ENCODE measurements at places on chromosomes 5 and 9. TPM values are rescaled to one million over a fixed set of nuclear protein-coding genes. Genes with fewer than 3 reads are reported as not detected.
A peak's percentile ranks its signal among the peaks of the same experiment; 100 is the strongest.

GRCh38 chr9:136725612-136726011 is 13.2 kb downstream of the DIPK1B start:
- H3K36me3 ChIP-seq = peaks cover 16% of the 10 kb centered on the region
- peaks cover 2% of the 10 kb centered on the region for H3K27me3 ChIP-seq
- peaks cover 23% of the 10 kb centered on the region for H3K4me1 ChIP-seq
- H3K4me3 ChIP-seq = no peak overlapping the region
- DNase-seq = no peak

DNA sequence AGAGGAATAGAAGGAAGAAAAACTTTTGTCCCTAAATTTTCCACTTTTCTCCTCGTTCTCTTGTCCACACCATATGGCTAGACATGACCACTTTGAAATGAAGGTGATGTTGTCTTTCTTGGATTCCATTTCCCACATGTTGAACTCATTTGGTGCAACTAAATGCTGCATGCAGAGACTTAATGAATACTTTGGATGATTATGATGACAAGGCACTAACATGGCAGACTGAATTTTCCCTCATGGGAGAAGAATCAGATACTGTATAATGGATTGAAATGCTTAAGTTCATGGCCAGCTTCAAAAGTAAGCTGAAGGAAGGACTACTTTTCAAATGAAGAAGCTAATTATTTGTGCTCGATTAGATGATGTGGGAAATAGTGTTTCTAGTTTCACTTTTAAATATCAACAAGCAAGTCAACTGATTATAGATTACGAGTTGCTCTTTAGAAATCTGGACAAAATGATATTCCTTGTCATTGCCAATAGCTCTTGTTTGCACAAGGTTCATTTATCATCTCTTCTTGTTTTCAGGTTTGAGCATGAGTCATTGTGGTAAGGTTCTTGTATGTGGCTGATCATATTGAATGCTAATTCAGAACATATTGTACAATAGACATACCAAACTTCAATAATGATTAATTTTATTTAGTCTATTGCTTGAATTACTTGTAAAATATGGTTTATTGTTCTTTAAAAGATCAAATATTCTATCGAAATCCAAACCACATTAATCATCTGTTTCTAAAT is 501.3 kb upstream of the FTMT start:
- H3K4me3 ChIP-seq = no peak overlapping the region
- no peaks in the 10 kb centered on the region for H3K27me3 ChIP-seq
- no peak overlapping the region for H3K27ac ChIP-seq

Gene IFNA21
- not detected for total RNA-seq

DNA sequence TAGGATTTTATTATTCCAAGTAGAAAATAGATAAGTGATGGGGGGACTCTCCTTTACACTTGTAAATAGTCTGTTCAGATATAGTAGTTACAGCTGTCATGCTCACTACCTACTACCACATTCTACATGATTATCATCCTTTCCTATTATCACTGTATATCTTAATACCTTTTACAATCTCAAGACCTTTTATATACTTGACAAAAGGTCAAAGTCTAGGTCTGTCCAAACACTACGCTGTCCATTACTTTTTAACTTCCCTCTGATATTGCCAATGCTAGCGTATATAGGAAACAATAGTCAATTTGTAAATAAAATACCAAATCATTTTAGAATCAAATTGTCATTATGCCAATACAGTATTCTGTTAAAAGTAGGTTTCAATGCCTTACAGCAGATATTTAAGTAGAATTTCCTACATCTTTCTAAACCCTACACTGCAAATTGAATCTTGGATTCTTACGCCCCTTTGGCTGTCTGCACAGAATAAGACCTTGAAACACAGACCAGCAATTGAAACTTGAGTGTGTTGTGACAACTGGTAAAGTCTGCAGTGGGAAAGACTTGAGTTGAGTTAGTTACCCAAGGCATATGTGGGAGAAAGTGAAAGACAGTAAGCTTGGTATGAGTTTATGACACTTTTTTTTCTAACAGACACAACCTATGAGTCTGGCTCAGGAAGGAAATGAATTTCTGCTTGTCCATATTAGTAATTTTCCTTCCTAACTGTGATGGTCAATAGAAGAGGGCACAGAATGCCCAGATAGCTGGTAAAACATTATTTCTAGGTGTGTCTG is 827.6 kb upstream of the ACO1 start:
- H3K27ac ChIP-seq = no peak overlapping the region
- DNase-seq = no peak
- H3K4me1 ChIP-seq = no peaks in the 10 kb centered on the region
- H3K27me3 ChIP-seq = no peaks in the 10 kb centered on the region

GRCh38 chr5:6365977-6366590 is 12.3 kb downstream of the MED10 start:
- DNase-seq = no peak
- peaks cover 6% of the 10 kb centered on the region for H3K4me1 ChIP-seq
- peak overlapping the region; percentile 16 for H3K27ac ChIP-seq
- H3K4me3 ChIP-seq = no peak overlapping the region

Gene AGXT2
- not detected for total RNA-seq

DNA sequence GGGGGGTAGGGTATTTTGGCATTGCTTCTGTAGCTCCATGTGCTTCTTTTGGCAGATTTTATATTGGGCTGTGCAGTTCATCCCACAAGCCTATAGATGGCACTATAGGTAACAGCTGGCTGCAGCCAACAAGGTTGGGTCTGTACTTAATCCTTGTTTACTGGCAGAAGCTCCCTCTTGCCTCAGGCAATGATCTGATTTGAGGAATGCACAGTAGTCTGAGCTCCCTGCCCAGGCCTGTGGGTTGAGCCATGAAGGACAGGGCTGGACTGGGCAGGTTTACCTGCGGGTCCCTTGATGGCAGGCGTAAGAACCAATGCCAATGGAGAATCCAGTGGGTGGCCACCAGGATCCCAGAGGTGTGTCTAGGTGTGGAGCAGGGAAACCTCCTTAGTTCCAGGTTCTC is 11.7 kb upstream of the OR1J2 start:
- no peaks in the 10 kb centered on the region for H3K36me3 ChIP-seq
- peaks cover 7% of the 10 kb centered on the region for H3K27me3 ChIP-seq
- DNase-seq = peak; percentile 36
- no peak overlapping the region for H3K27ac ChIP-seq

GRCh38 chr5:67773411-67774266 is 441.9 kb upstream of the PIK3R1 start:
- no peaks in the 10 kb centered on the region for H3K4me1 ChIP-seq
- H3K27me3 ChIP-seq = peaks cover 6% of the 10 kb centered on the region
- H3K27ac ChIP-seq = peak overlapping the region; percentile 5

GRCh38 chr5:28807195-28807729 is 1768.9 kb upstream of the CDH9 start:
- no peak overlapping the region for H3K4me3 ChIP-seq
- DNase-seq = no peak
- no peaks in the 10 kb centered on the region for H3K27me3 ChIP-seq
- H3K27ac ChIP-seq = no peak overlapping the region
- H3K36me3 ChIP-seq = no peaks in the 10 kb centered on the region

Gene ZNF883
- 1.5 TPM for total RNA-seq

- H3K4me3 ChIP-seq = peak overlapping the region; percentile 18
- peaks cover 75% of the 10 kb centered on the region for H3K36me3 ChIP-seq
- H3K27me3 ChIP-seq = no peaks in the 10 kb centered on the region
- peak overlapping the region; percentile 72 for H3K27ac ChIP-seq
Observed at GRCh38 chr9:89473762-89474469, 24.0 kb downstream of the SEMA4D start.

- H3K27ac ChIP-seq = no peak overlapping the region
- peaks cover 4% of the 10 kb centered on the region for H3K4me1 ChIP-seq
- no peak overlapping the region for H3K4me3 ChIP-seq
- DNase-seq = no peak
- peaks cover 3% of the 10 kb centered on the region for H3K27me3 ChIP-seq
- peaks cover 5% of the 10 kb centered on the region for H3K36me3 ChIP-seq
Observed at GRCh38 chr9:122379340-122379739, 8.5 kb downstream of the PTGS1 start.

Gene LECT2
- not detected for total RNA-seq

- no peaks in the 10 kb centered on the region for H3K4me1 ChIP-seq
- H3K27ac ChIP-seq = no peak overlapping the region
- no peaks in the 10 kb centered on the region for H3K36me3 ChIP-seq
- DNase-seq = no peak
- peaks cover 11% of the 10 kb centered on the region for H3K27me3 ChIP-seq
- no peak overlapping the region for H3K4me3 ChIP-seq
Observed at GRCh38 chr5:59367791-59368394, 525.6 kb downstream of the PDE4D start.

DNA sequence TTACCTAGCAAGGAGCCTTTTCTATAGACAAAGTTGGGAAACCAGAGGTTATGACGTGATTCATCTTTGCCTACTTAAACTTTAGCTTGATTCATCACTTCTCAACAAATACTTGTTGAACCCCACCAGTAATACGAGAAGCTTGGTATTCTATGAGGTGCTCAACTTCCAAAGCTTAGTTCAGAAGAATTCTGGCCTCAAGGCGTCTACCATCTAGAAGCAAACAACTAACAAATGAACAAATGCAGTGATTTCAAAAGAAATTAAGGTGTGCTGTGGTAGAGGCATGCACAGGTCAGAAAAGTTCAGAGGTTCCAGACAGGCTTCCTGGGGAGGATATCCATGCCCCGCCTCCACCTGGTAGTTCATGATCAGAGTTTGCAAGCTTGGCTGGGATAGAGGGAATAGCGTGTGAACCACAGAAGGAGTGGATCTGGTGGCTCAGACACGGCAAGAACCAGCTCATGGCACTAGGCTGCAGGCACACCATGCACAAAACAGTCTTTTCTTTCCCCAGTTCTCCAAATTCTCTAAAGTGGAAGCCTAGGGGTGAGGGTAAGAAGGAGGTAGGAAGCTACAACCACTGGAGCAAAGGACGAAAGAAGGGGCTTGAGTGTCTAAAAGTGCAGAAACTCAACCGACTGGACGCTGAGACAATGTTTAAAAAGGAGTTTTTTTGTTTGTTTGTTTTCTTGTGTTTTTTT is 473.0 kb downstream of the RAB3C start:
- H3K4me3 ChIP-seq = no peak overlapping the region
- H3K4me1 ChIP-seq = peaks cover 2% of the 10 kb centered on the region
- peaks cover 17% of the 10 kb centered on the region for H3K27me3 ChIP-seq

Gene GABRA1
- total RNA-seq = not detected

DNA sequence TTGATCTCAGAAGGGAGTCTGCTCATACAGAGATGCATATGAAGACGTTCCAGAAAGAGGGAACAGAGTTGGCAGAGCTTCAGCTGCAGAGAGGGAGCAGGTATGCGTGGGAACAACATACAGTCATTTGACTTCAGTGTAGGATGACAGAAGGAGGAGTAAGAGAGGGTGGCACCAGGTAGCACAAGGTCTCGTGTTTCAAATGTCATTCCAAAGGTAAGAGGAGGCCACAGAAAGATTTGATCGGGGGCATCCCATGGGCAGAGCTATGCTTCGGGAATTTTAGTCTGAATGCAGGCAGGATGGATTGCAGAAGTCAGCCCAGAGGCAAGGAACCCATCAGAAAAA is 367.1 kb downstream of the CDK5RAP2 start:
- H3K27ac ChIP-seq = no peak overlapping the region
- no peak for DNase-seq
- H3K27me3 ChIP-seq = no peaks in the 10 kb centered on the region
- no peak overlapping the region for H3K4me3 ChIP-seq
- no peaks in the 10 kb centered on the region for H3K4me1 ChIP-seq

Gene PLEKHG4B
- not detected for total RNA-seq

Gene STPG3
- total RNA-seq = not detected

Gene ADRA1B
- total RNA-seq = not detected

Gene ZNF454
- total RNA-seq = not detected

GRCh38 chr9:119877306-119877705 is 508.1 kb upstream of the BRINP1 start:
- no peak overlapping the region for H3K4me3 ChIP-seq
- H3K36me3 ChIP-seq = no peaks in the 10 kb centered on the region
- no peaks in the 10 kb centered on the region for H3K27me3 ChIP-seq
- no peak overlapping the region for H3K27ac ChIP-seq

GRCh38 chr9:2489838-2490314 is 131.7 kb upstream of the VLDLR start:
- no peak for DNase-seq
- H3K27me3 ChIP-seq = no peaks in the 10 kb centered on the region
- H3K4me3 ChIP-seq = no peak overlapping the region
- no peaks in the 10 kb centered on the region for H3K36me3 ChIP-seq
- H3K4me1 ChIP-seq = no peaks in the 10 kb centered on the region
- no peak overlapping the region for H3K27ac ChIP-seq

DNA sequence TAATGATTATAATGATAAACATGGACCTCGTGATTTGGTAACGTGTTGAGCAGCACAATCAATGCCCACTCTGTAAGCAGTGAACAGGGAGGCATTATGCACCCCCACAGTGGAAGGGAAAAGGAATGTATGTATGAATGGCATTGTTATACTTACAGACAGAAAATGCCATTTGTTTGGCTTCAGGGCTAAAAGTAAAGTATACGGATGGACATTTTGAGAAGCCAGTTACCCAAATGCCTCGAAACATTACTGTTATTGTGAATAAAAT is 260.2 kb upstream of the PPP1R2B start:
- peaks cover 27% of the 10 kb centered on the region for H3K27me3 ChIP-seq
- no peaks in the 10 kb centered on the region for H3K4me1 ChIP-seq
- H3K4me3 ChIP-seq = no peak overlapping the region
- DNase-seq = no peak
- H3K36me3 ChIP-seq = no peaks in the 10 kb centered on the region

DNA sequence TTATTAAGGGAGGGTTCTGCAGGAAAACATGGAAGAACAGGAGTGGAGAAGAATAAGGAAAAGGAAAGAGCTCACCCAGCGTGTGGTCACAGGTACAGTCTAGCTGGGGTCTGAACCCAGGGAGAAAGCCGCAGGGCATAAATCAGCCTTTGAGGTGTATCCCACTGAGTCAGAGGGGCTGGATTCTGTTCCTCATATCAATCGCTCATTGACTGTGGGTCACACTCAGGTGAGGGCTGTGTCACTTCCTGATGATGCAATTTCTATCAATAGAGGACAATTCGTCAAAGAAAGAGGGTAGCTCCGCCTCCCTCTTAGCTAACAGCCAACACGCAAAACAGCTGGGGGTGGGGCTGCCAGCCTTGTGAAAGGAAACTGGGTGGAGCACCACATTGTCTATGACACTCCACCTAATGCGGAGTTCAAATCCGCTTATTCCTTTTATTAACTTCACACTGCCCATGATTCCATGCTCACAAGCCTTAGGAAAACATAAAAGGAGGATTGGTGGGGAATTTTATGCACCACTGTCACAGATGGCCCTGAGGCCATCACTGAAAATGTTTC is 176.2 kb downstream of the ICE1 start:
- no peaks in the 10 kb centered on the region for H3K36me3 ChIP-seq
- H3K27me3 ChIP-seq = peaks cover 7% of the 10 kb centered on the region
- no peak overlapping the region for H3K4me3 ChIP-seq
- no peaks in the 10 kb centered on the region for H3K4me1 ChIP-seq

DNA sequence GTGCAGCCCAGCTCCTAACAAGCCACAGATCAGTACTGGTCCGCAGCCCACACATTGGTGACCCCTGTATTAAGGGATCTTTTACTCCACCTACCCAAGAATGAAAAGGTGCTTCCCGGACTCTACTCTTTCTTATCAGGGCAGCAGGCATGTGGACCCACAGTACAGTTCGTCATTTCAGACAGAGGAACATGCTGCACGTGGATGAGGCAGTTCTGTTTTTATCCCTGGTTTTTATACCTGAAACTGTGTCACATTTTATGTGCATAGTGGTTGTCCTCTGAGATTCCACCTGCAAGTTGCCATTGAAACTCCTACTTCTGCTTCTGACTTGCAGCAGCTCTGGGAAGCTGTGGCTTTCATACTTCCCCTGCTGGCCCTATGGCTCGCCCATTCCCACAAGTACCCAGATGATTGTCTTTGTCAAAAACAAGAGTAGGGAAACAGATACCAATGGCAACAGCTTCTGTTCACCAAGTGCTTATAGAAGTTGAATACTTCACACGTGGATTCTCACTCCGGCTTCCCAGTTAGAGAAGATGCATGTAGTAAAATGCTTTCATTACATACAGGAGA is 208.0 kb downstream of the TRIO start:
- DNase-seq = no peak
- peaks cover 2% of the 10 kb centered on the region for H3K4me1 ChIP-seq
- H3K27ac ChIP-seq = no peak overlapping the region
- H3K27me3 ChIP-seq = peaks cover 14% of the 10 kb centered on the region
- no peak overlapping the region for H3K4me3 ChIP-seq

Data from activated naive CD8-positive, alpha-beta T cell treated with anti-CD3 and anti-CD28 coated beads, Interleukin-2, amount 10 ng/mL, durations not matched to agents 7 days and 5 days (primary cell).